ENCODE measurements at places on chromosomes 11 and 22.

- peak; percentile 51 for DNase-seq
These were observed 38.1 kb upstream of the PRDM11 start for GRCh38 chr11:45108070-45109064.

DNA sequence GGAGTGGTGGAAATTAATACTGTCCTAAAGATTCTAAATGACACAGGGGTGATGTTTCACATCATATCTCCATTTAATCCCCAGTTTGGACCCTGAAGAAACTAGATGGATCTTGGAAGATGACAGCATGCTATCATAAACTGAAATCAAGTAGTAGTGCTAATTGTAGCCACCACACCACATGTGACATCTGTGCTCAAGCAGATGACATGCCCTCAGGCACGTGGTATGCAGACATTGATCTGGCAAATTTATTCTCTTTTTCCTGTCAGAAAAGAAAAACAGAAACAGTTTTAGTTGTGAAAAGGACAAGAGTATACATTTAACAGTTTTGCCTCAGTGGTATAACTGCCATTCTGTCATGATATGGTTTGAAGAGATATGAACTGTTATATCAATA lies 52.9 kb upstream of the PGR start:
- DNase-seq: no peak

- DNase-seq: no peak
These were observed 44.6 kb downstream of the FZD4 start for GRCh38 chr11:86910592-86910991.

GRCh38 chr22:28670161-28670560 lies 9.5 kb downstream of the TTC28 start:
- no peak for DNase-seq

GRCh38 chr11:8338138-8338537 lies 74.5 kb upstream of the LMO1 start:
- peak; percentile 80 for DNase-seq

GRCh38 chr11:87596176-87596575 lies 558.4 kb downstream of the TMEM135 start:
- DNase-seq: no peak

DNA sequence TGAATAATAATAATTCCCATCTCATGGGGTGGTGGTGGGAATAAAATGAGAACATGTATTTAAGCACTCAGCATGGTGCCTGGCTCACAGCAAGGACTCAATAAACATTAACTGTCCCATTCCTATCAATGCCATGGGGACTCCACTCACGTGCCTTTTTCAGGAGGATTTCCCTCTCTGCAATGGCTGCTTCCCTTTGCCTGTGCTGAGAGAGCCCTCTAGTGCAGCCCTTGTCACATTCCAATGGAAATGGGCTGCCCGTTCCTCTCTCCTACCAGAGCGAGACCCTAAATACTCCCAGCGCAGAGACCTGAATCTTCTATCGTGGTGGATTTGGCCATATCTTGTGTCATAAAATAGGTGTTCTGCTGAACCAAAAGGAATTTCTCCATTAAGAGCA lies 621.5 kb upstream of the B3GAT1 start:
- DNase-seq: peak; percentile 76

DNA sequence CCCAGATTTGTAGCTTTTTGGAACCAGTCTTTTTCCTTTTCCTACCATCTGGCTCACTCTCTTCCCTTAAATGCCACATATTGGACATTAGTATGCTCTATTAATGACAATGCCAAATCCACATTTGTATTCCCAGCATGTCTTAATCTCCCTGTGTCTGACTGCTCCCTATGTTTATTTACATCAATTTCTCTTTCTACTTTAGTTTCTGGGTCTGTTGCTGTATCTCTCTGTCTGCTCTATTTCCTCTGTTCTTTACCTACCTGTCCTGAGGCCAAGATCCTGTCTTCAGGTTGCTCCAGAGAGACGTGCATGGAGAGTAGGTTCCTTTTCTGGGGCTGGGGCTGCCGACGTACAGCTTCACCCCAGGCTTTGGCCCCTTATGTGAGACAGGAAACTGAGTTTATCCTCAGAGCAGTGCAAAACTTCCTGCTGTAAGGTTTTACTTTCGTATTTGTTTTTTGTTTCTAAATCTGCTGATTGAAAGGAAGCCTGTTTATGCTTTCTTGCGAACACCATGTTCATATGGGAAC lies 25.6 kb downstream of the OR2AG2 start:
- DNase-seq: no peak

DNA sequence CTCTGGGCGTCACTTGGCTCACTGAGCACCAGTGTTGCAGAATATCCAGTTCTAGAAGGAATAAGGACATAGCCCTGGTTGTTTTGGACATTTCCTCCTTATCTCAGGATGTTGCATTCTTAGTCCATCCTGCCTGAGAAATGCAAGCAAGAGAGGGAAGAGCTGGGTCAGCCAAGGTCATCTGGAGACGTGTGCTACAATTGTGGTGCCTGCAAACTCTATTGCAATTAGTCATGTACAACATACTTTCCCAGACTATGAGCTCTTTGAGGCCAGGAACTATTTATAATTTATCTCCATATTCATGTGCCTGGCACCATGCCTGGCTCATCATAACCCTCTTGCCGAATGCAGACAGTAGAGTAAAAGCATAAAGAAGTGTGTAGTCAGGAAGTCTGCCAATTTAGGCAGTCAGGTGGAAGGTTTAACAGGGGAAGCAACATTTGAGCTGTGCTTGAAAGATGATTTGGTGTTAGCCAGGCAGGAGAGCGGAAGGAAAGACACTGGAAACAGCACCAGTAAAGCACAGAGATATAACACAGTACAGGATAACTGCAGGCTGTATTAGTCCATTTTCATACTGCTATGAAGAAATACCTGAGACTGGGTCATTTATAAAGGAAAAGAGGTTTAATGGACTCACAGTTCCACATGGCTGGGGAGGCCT lies 129.4 kb upstream of the PAX6 start:
- no peak for DNase-seq

DNA sequence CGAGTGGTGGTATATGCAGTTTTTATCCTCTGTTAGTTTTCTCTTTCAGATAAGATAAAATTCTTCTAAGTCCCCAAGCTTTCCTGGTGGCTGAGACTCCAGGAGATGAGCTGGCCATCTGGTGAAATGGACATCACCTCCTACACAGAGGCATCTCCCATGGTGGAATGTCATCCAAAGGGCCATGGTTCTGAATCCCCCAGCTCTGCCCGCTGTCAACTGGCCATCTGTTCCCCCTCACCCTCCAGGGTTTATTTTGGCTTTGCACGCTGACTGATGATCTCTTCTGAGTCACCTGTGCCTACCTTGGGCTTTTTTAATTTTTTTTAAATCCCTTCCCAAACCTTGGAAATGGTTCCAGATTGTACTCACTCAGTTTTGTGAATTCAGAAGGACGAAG lies 142.2 kb downstream of the HIPK3 start:
- DNase-seq: no peak

GRCh38 chr11:65903068-65903481 lies 2.9 kb upstream of the FOSL1 start:
- peak; percentile 96 for DNase-seq

DNA sequence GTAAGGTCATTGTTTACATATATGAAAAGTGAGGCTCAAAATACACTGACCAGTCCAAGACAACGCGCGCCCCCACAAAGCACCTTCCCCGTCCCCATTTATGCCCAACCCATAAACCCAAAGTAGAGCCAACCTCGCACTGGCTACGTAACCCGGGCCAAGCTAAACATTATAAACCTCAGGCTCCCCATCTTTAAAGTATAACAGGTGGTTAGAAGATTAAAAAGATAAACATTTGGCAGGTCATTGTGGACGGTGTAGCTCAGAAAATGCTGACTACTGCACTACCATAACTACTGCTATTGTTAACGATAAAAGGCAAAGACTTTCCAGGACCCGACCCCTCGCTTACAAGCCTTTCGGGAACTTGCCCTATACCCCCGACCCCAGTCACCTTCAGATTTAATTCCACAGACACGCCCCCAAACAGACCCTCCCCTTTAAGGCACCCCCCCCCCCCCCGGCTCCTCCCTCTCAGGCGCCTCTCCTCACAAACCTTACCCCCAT lies 470 bp downstream of the NUMA1 start:
- DNase-seq: peak; percentile 46

DNA sequence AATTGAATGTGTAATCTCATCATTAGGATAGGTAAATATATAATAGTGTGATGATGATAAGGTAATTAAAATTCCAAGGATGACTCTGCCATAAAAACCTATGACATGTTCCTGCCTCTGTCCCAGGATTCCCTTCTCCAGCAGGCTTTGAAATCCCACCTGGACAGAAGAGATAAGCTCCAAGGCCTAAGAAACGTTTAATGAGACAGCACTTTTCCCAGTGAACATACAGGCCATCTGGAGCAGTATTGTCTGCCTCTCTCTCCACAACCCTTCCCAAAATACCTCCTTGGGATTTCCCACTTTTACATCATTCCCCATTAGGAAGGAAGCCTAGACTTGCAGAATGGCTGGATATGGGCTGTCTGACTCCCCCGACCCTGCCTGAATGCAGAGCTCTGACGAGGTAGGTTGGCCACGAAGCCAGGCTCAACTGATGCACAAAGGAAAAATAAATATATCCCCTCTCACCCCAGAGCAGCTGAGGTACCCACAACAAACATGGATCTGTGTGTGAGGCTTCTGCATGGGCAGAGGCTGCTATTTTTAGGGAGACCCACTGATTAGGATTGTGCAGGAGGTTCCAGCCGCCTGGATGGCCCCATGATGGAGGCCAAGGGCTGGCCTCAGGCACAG lies 71.0 kb downstream of the TMPRSS5 start:
- no peak for DNase-seq

DNA sequence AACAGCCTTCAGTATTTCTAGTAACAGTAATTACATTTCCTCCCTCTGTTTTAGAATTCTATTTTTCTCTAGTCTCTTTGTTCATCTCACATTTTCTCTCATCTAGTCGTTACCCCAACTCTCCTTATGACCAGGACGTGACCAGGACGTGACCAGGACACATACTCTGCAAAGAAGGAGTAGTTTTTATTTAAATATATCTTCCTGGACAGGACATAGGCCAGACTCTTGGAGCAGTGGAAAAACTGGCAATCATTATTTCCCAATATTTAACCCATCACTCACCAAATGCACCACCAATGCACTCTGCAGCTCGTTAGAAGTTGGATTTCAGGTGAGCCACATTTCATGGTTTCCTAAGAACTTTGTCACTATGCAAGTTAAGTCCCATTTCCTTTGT lies 40.3 kb upstream of the POGLUT3 start:
- DNase-seq: no peak

DNA sequence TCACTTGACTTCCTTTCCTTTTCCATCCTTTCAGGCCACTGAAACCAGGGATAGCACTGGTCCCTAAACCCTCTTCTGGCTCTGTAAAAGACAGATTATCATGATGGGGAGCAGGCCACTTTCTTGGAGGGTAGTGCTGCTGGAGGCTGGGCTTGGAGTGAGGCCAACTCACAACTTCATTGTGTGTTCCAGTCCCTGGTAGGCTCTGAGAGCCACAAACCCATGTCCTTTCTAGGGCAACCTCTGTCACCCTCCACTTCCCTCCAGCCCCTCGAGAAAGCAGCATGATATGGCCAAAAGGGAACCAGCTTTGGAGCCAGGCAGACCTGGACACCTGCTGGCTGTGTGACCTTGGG lies 2.3 kb downstream of the TKFC start:
- DNase-seq: no peak

GRCh38 chr22:41526830-41527799 lies 17.2 kb downstream of the POLR3H start:
- peak; percentile 69 for DNase-seq

GRCh38 chr22:40975366-40975765 lies 24.2 kb downstream of the RBX1 start:
- no peak for DNase-seq

- DNase-seq: no peak
These were observed 53.8 kb downstream of the BUD13 start for GRCh38 chr11:116718955-116719501.

GRCh38 chr22:27790376-27791158 lies 11.0 kb downstream of the MN1 start:
- DNase-seq: no peak

- DNase-seq: no peak
These were observed 70.8 kb upstream of the GNAZ start for GRCh38 chr22:22999523-22999922.

GRCh38 chr11:105179542-105180278 lies 40.1 kb upstream of the CARD18 start:
- DNase-seq: no peak

- DNase-seq: no peak
These were observed 15.3 kb downstream of the SULT4A1 start for GRCh38 chr22:43846966-43847365.

DNA sequence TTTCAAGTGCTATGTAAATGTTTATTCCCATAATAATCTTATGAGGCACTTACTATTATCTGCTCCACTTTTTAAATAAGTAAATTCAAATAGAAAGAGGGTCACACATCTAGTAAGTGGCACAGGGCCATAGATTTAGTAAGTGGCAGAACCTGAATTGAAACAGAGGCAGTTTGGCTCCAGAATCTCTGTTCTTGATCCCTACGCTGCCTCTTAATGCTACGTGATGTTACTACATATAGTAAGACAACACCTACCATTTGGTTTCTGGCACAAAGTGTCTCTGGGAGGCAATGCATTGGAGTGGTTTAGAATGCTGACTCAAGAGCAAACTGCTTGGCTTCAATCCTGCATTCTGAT lies 1018.3 kb downstream of the DLG2 start:
- no peak for DNase-seq

DNA sequence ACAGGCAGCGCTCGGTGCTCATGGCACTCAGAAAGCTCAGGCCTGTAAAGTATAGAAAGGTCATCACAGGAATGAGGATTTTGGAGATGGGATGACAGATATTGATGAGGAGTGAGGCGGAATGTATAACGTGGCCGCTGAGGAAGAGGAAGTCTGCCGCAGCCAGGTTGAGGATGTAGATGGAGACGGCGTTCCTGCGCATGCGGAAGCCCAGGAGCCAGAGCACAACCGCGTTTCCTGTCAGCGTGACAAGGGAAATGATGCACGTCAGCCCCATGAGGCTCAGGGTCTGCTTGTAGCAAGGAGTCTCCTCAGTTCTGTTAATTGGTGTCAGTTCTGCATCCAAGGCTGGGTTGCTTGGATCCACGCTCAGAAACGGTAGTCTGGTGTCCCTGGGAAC lies 33.1 kb upstream of the MRGPRX1 start:
- DNase-seq: no peak

- peak; percentile 84 for DNase-seq
These were observed 13.7 kb downstream of the NFRKB start for GRCh38 chr11:129881570-129882170.
